Vagina (tissue), 2 donors: ENCODE measurements at places on chromosomes 13 and 19.

GRCh38 chr13:27053210-27053884 lies 118.3 kb downstream of the USP12 start:
- DNase-seq, result no peak

DNA sequence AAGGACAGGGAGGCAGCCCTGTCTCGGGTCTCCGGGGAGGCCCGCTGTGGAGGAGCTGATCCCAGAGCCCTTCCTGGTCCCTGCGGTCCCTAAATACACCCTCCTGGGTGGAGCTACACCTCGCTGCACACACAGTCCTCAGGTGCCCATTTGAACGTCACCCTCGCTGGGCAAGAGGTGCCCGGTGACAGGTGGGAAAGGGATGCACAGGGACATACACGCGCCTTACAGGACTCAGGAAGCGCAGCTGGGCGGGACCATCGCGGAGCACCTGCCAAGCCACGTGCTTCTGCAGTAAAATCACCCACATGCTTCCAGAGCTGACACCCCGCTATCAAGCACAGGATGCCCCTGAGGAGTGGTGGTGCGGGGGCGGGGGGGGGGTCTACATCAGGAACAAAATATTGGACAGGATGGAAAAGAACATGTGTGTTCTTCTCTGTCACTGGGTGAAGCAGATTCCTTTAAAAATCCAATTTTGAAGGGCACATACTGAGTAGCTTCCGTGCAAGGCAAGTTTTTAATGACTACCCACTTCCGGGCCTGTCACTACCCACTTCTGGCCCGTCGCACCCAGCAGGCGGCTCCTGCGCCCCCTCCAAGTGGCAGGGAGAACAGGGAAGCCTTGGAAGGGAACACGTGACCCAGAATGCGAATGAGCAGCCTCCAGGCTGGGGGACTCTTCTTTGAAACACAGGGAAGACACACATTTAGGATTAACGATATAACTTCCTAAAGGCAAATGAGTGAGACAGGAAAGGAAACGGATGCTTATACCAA lies 78.9 kb downstream of the COL4A1 start:
- DNase-seq, result no peak

GRCh38 chr19:54661846-54662481 lies 821 bp upstream of the LILRB4 start:
- no peak for DNase-seq

DNA sequence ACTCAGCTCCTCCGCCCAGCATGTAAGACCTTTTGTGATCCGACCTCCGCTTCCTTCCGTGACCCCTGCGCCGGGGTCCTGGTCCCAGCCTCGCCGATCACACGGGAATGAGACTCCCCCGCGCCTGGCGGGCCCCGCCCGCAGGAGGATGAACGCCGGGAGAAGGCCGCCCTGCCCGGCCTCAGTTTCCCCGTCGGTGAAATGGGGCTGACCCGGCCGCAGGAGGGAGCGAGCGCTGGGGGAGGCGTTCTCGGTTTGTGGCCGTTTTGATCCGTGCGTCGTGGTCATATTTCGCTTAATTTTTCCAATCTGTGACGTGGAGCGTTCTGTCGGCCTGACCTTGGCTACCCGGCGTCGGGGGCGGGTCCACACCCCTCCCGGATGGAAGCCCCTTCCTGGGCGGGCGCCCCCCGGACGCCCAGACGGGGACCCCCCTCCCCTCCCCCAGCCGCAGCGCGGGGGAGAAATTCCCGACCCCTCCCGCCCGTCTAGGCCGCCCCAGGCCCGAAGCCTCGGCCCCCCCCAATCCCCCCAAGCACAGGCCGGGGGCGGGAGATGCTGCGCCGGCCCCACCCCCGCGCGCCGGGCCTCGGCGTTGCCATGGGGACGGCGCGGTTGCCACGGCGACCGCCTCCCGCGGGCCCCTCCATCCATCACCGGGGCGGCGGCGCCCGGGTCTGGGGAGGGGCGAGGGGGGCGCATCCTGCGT lies 11.1 kb downstream of the PALM start:
- no peak for DNase-seq

DNA sequence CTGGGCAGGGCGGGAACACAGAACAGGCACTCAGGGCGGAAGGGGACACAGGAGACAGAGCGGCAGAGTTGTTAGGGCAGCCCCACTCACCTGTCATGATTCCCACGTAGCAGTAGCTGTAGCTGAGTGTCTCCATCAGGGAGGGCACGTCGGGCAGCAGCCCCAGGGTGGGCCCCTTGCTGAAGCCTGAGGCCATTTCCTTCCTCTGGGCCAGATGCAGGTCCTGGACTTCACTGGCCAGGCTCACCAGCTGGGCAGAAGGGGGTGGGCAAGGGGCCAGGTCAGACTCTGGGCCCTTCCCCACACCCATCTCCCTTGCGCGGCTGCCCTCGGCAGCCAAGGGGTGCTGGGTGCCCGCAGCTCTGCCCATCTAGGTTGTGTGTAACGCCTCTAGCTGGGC lies 5.9 kb downstream of the MBOAT7 start:
- DNase-seq, result no peak

DNA sequence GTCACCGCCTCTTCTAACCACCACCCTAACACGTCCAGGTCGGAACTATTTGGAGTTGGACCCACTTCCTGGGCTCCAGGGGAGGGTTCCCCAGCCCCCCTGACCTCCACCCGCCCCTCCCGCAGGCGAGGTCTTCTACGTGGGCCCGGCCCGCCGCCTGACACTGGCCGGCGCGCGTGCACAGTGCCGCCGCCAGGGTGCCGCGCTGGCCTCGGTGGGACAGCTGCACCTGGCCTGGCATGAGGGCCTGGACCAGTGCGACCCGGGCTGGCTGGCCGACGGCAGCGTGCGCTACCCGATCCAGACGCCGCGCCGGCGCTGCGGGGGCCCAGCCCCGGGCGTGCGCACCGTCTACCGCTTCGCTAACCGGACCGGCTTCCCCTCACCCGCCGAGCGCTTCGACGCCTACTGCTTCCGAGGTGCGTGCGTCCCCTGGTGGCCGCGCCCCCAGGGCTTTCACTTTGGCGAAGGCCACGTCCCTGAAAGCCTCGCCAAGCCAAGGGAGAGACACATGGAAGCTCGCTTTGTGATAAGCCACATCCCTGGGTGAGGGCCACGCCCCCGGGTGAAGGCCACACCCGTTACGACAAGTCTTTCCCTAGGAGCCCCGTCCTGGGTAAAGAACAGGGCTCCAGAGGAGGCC lies 13.2 kb downstream of the NCAN start:
- no peak for DNase-seq

DNA sequence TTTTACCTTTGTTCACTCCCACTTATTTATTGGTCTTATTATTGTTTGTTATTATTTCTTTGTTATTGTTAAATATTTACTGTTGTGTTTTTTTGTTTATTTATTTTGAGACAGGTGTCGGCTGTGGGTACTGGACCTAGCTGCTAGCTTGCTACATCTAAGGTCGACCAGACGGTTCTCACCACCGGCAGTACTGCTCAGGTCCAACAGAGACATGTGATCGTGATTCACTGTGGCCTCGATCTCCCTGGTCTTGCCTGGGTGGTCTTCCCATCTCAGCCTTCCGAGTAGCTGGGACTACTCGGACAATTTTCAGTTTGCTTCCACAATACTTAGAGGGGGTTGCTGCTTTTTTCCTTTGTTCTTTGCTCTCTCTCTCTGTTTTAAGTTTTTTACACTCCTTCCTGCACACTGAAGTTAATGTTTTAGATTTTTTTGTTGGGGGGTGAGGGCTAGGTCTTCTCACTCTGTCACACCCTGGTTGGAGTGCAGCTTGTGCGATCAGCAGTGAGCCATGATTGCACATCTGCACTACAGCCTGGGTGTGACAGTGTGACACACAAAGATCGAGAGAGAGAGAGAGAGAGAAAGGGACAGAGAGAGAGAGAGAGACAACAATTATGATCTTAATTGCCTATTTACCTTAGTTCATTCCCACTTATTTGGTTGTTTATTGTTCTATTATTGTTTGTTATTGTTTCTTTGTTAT lies 1432.4 kb downstream of the UQCRFS1 start:
- DNase-seq, result no peak

- no peak for DNase-seq
Measured at GRCh38 chr19:8398311-8398771, 8.2 kb downstream of the RAB11B start.

DNA sequence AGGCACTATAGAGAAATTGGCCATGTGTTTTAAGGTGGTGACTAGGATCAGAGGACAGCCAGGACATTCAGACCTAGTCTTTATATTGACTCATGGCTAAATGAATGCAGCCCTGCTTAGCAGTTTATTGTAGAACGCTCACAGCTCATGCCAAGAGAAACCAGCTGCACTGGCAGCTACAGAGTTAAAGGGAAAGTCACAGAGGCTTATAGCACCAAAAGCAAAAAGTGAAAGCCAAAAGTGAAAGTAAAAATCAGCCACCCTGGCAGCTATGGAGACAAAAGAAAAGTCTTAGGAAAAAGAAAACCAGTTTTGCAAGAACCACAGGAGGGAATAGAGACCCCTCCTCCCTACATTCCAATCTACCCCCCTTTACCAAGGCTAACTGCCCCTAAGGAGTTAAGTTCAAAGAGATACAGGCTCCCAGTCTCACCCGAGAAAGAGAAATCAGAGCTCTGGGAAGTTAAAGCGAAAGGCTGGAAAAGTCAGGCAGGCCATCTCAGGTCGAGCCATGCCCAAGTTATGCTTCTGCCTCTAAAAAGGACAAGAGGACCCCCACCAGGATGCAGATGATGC lies 99.0 kb downstream of the ZNF429 start:
- DNase-seq, result no peak

- DNase-seq, result no peak
Measured at GRCh38 chr19:50648659-50649058, 586 bp upstream of the C19orf81 start.

GRCh38 chr13:46698910-46699460 lies 98.0 kb downstream of the ESD start:
- DNase-seq, result no peak

DNA sequence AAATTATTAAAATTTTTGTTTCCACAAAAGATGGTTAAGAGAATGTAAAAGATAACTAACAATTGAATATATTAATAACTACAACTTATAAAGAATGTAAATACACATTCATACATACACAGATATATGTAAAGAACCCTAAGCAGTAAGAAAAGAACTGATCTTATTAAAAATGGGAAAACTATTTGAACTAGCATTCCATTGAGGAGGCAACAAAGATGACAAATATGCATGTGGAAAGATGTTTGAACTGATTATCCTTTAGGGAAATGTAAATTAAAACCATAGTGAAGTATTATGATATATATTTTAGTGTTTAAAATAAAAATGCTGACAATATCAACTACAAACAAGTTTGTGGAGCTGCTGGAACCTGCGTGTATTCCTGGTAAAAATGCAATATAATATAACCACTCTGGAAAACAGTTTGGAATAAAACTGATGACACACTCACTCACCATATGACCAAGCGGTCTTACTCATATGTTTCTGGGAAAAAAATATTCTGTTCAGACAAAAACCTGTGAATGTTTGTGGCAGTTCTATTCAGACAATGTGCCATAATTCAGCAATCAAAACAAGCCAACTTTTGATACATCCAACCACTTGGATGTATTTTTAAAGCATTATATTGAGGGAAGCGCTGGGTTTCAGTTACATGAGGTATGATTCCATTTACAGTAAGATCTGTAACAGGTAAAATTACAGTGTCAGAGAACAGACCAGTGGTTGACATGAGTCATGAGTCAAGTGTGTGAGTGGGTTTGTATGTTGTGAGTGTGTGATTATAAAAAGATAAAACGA lies 694.4 kb upstream of the SLITRK5 start:
- no peak for DNase-seq

DNA sequence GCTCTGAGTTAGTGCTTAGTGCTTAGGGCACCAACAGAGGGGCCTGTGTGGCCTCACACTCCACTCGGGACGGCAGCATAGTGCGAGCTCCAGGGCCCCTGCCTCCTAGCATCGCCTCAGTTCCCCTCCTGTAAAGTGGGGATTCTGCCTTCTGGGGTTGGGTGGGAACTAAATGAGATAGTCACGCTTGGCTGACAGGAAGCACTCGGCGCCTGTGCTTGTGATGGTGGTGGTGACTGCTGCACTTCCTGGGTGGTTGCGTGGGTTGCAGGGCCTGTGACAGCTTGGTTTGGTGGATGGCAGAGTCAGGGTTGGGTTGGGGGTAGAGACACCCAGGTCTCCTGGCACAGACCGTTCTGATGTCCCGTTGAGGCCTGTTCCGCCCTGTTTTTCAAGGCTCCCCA lies 7.7 kb downstream of the PLEKHF1 start:
- DNase-seq, result no peak

- no peak for DNase-seq
Measured at GRCh38 chr19:3383121-3383722, 16.8 kb downstream of the NFIC start.

GRCh38 chr19:36528921-36529518 lies 949 bp upstream of the ZNF260 start:
- no peak for DNase-seq

DNA sequence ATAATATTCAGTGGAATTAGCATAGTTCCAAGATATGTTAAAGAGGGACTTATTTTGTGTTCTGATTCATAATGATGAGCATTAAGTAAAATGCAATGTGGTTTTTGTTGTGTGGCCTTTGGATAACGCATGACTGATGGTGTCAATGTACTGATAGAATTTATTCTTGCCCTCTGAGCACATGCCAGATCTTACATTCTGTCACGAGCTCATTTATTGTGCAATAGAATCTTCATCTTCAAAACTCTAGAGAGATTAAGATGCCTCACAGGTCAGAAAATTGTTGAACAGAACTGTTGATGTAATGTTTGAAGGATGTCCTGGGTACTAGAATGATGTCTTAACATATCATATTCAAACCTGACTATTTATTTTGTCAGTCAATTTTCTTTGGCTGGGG lies 148.0 kb upstream of the HTR2A start:
- no peak for DNase-seq

GRCh38 chr13:24911133-24911908 lies 147.4 kb downstream of the RNF17 start:
- DNase-seq, result no peak

GRCh38 chr19:5522106-5522505 lies 45.6 kb downstream of the TINCR start:
- DNase-seq, result no peak

DNA sequence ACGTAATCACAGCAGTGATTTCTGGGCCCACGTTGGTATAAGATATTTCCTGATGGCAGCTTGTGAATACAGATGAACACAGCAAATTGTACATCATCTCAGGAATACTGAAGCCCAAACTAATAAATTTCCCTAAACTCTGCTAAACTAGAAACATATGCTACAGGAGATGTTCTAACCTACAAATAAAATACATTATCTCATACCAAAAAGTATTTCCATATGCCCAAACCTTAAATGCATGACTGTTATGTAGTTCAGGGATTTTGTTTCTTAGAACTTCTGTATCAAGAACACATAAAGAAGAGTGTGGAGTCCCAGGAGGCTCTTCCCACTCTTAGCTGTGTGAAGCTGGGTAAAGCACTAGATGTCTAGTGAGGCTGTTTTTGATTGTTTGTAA lies 138.4 kb downstream of the RFC3 start:
- no peak for DNase-seq

GRCh38 chr19:932648-933552 lies 7.1 kb downstream of the ARID3A start:
- no peak for DNase-seq

GRCh38 chr13:26246154-26246553 lies 7.8 kb upstream of the CDK8 start:
- no peak for DNase-seq

- no peak for DNase-seq
Measured at GRCh38 chr19:17737690-17738153, 13.6 kb upstream of the FCHO1 start.

GRCh38 chr19:58584498-58585441 lies 11.6 kb upstream of the MZF1 start:
- DNase-seq, result no peak
